ENCODE measurements at places on chromosomes 12 and 14.

DNA sequence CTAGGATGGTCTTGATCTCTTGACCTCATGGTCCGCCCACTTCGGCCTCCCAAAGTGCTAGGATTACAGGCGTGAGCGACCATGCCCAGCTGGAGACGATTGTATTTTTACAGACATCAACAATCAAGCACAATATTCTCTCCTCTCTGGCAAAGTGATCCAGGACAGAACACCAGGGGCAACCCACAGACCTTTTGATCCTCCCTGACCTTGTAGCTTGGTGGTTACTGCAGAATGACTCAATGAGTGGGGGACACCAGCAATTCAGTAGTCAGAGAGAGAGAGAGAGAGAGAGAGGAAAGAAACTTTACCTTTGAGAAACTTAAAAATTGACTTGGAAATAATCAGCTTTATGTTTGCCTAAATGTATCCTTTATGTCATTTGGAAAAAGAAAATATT lies 51.2 kb downstream of the DRAM1 start:
- no peak for DNase-seq

GRCh38 chr12:103524238-103524875 lies 28.6 kb upstream of the C12orf42 start:
- no peak for DNase-seq

DNA sequence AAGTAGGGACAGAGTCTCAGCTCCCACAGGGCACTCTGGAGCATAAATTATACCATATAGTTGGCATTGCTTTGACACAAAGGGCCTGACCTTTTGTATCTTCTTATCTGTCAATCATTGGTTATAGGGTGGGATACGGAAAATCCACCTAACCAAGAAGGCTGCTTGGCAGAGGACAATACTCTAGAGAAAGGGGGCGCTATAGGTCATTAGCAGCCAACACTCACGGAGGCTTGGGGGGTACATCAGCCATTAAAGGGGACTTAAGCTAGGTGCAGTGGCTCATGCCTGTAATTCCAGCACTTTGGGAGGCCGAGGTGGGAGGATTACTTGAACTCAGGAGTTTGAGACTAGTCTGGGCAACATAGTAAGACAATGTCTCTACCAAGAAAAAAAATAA lies 22.9 kb downstream of the SPTSSA start:
- no peak for DNase-seq

DNA sequence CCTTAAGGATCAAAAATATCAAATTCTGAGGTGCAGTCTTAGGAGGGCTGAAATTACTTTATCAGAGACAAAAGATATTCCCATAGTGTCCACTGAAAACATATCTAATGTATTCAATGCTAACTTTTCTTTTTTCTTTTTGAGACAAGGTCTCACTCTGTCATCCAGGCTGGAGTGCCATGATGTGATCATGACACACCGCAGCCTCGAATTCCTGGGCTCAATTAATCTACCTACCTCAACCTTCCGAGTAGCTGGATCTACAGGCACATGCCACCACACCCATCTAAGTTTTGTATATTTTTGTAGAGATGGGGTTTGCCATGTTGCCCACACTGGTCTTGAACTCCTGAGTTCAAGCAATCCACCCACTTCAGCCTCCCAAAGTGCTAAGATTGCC lies 68.3 kb downstream of the ZC3H14 start:
- DNase-seq: no peak

DNA sequence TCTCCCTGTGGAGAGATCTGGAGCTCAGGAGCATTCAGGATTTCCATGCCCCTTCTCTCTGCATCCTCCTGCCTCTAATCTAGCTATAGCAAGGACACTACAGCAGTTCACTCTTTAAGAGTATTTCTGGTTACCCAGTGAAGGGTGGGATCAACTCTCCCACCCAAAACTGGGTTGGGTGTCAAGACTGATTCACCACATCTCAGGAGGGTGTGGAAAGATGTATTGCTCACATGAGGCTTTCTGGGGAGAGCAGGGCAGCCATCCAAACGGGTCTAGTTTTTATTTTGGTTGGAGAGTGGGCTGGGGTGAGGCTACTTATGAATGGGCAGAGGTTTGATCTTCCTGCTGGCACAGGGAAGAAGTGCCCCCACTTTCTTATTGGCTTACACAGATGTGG lies 18.6 kb downstream of the C12orf75 start:
- DNase-seq: no peak

GRCh38 chr12:65808580-65808979 lies 15.7 kb upstream of the HMGA2 start:
- DNase-seq: no peak

All from stimulated activated CD8-positive, alpha-beta memory T cell treated with anti-CD3 and anti-CD28 coated beads, Interleukin-4, amount 100 ng/mL, for 4 hours (primary cell).